ENCODE measurements at places on chromosomes 2 and 18.

DNA sequence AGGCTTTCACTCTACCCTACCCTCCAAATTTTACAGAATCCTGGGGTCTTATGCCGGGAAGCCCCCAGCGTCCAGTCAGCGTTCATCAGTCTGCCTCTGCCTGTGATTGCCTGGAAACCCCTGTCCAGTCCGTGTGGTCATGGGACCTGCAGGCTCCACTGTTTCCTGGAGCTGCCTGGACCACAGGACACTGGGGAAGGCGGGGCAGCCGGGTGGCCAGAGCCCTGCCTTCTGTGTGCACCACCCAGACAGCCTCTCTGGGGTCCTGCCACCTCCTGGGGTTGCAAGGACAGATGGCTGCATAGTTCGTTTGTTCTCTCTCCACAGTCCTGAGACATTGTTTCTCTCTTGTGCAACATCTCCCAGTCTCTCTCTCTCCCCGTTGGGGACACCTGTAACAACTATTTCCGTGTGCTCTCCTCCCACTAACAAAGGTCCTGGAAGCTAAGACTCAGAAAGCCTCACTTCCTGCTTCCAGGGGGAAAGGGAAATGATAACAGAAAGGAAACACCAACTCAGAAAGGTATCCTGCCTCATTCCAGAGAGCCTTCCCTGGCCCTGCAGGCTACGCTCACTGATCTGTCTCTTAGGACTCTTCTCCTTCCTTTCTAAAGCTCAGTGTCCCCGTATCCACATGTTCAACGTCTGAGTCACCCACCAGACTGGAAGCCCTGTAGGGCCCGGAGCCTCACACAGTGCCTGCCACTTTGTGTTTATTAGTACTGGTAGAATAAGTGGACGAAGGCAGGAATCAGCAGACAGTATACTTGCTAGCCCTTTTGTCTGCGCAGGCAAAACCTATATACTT lies 192.8 kb upstream of the RAB12 start:
- no peak for DNase-seq

- DNase-seq, result no peak
Measured at GRCh38 chr2:185127412-185127811, 529.1 kb downstream of the ZNF804A start.

GRCh38 chr2:215577356-215577755 lies 141.5 kb upstream of the FN1 start:
- DNase-seq, result no peak

DNA sequence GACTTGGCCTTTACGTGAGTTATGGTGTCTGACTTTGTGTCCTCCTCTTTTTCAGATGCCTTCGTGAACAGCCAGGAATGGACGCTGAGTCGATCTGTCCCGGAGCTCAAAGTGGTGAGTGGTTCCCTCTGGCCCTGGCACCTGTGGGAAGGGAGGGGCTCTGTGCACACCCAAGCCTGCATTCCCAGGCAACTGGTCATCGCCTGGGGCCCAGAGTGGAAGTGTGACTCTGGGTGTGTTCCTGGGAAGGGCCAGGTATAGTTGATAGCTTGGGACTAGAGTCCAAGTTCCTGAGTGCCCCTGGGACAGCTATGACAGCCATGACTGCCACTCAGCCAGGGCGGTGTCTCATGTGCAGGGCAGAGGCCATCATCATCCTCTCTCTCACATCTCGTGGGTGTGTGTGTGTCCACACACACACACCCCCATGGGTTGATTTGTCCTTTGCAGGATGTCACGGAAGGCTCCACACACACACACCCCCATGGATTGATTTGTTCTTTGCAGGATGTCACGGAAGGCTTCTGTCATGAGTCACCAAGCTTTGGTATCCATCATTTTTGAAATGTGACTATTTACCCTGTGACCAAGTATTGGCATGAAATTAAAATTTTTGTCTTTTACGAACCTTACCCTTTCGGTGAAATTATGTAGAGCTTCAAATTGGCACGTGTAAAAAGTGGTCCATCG lies 215.4 kb downstream of the AGAP1 start:
- DNase-seq, result no peak

DNA sequence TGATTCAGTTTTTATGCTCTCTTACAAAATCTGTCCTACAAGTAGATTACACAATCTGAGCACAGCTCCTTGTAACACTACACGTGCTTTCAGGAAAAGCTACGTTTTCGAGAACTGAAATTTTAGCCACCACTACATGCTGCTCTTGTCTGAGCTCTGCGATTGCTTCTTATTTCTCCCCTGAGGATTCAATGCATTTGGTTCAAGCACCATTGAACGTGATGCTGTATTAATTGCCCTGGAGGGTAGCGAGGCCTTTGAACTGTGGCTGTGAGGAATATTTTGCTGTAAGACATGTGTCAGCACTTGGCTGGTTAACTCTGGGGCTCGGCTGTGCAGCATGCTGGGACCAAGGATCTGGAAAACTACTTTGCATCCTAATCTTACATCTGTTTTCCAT lies 405.8 kb downstream of the EPHA4 start:
- no peak for DNase-seq
